ENCODE measurements at places on chromosomes 7 and 10.
A peak's percentile ranks its signal among the peaks of the same experiment; 100 is the strongest.

GRCh38 chr10:22816298-22816653 lies 101.9 kb upstream of the PIP4K2A start:
- peak; percentile 73 for DNase-seq

- DNase-seq: no peak
Observed at GRCh38 chr7:71243736-71244410, 111.9 kb downstream of the GALNT17 start.

- DNase-seq: no peak
Observed at GRCh38 chr7:27200761-27201579, 1.1 kb upstream of the HOXA13 start.

DNA sequence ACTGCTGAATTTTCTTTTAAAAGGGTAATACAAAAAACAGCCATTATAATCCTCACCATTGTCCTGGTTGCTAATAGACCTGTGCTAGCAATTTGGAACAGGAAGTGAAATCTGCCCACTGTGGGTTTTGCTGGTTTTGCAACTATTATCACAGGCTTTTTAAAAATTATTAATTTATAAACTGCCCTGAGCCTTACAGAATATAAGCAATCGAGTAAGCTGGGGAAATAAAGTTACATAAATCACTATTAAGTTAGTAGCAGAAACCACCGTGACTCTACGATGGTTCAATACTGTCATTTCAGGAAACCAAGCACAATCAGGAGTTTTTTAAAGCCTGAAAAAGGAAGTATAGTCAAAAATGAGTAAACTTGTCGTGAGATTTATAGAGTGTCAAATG lies 62.3 kb downstream of the TMEM26 start:
- no peak for DNase-seq

GRCh38 chr10:4532976-4533375 lies 293.0 kb upstream of the AKR1E2 start:
- no peak for DNase-seq

- no peak for DNase-seq
Observed at GRCh38 chr10:71395621-71396020, 1.1 kb upstream of the CDH23 start.

- DNase-seq: no peak
Observed at GRCh38 chr7:74157605-74158004, 16.6 kb upstream of the EIF4H start.

GRCh38 chr10:2979306-2979705 lies 88.0 kb upstream of the PFKP start:
- DNase-seq: no peak

- no peak for DNase-seq
Observed at GRCh38 chr10:107727767-107728317, 563.3 kb upstream of the SORCS1 start.

GRCh38 chr7:24405002-24405401 lies 121.0 kb downstream of the NPY start:
- no peak for DNase-seq

DNA sequence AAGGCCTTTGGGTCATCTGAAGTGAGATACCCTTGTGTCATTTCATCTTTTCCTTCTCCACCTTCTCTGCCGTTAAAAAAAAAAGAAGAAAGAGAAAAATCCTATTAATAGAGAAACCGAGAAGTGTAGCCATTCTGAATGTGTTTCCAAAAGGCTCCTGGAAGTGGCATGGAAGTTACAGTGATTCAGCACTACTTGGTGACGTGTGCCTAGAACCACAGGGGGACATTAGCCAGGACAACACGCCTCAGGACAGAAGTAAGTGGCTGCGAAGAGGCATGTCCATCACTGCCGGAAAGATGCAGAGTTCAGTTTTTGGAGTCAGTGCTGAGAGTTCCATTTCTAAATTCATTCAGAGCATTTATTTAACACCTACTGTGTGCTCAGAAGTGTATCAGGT lies 6.3 kb downstream of the HTRA1 start:
- no peak for DNase-seq

- DNase-seq: no peak
Observed at GRCh38 chr10:92181575-92181974, 109.3 kb downstream of the CPEB3 start.

DNA sequence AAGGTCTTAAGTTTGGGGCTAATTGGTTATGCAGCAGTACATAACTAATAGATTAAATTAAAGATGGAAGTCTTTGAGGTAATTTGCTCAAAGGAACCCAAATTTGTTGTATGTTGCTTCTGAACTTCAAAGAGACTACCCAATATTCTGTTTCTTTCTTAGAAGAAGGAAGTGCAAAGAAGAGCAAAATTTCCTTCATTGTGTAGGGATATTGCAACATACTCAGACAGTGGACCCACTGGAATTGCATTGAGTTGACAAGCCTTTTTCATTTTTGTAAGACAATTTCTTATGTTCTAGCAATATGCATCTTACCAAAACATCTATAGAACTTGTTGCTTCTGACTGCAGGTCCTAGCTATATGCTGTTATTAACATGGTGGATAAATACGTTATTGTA lies 527.8 kb downstream of the SH2D4B start:
- DNase-seq: no peak

- peak; percentile 73 for DNase-seq
Observed at GRCh38 chr10:25113191-25114035, 61.4 kb upstream of the GPR158 start.

- DNase-seq: no peak
Observed at GRCh38 chr10:30980951-30981616, 50.6 kb downstream of the ZNF438 start.

DNA sequence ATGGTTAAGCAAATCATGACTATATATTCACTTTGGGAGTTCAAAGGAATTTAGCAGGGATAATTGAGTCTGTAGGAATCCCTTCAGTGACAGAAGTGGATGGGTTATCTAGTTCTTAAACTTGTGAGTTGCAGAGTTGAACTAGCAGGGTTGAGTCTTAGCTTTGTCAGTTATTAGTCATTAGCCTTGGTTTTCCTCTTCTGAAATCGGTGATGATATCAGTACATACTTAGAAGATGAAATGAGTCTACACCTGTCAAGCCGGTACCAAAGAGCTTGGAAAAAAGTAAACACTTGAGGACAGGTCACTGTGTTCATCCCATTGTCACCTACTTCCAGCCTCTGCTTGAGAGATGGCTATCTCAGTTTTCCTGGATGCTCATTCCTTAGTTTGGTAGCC lies 73.5 kb downstream of the BUB3 start:
- no peak for DNase-seq

- peak; percentile 65 for DNase-seq
Observed at GRCh38 chr10:102241444-102242117, at the start of gene PITX3. TSS of gene PITX3 (minus strand) at chr10:102241512. CDS start at chr10:102232080, 9,432 bp downstream.

DNA sequence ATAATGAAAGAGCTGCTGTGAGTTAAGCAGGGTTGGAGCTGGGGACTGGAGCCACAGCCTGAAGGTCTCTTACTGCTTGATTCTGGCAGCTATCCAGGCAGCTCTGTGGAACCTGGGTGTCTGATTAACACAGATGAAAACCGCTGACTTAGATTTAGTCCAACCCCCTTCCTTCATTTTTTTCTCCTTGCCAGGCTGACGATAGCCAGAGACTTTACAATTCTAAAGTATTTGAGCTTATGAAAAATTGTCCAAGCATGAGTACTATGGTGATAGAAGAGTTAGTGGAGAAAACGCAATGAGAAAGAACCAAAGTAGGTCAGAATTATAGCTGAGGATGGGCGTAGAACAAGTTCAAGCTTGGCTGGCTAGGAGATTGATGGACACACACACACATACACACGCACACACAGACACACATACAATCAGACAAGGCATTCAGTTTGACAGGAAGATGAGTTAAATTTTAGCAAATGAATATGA lies 13.5 kb upstream of the GPR85 start:
- DNase-seq: no peak

DNA sequence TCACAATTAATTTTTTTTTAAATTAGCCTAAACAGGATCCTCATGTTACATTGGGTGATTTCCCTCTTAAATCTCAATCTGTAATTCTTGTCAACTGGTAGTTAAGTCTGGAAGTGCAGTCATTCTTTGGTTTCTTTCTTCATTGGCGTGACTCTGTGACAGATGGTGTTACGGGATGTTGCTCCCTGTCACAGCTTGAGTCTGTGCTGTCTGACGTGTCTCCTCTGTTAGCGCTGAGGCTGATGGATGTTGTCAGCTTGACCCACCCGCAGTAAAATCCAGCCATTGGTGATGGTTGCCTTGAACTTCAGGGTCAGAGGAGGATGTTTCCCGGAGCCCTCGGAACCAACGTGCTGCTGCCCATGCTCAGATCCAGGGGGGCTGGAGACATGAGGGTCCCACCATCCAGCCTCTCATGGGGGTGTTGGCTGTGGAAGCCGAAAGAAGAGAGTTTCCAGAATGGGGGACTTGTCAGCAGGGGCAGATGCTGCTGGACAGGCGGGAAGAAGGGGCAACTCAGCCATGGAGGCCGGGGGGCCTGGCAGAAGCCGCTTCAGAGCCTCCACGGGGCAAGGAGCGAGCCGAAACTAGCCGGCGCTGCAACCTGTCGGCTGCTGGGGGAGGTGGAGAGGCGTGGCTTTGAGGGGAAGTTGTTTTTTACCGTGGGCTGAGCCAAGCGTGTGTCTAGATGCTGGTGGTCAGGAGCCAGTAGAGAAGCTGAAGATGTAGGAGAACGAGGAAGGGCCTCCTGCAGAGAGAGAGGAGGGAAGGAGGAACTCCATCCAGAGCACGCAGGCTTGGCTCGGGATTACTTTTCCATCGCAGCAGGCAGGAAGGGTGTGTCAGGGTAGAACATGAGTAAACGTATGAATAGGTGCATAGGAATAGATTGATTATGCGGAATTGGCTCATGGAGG lies 3.5 kb downstream of the SUN1 start:
- DNase-seq: no peak

DNA sequence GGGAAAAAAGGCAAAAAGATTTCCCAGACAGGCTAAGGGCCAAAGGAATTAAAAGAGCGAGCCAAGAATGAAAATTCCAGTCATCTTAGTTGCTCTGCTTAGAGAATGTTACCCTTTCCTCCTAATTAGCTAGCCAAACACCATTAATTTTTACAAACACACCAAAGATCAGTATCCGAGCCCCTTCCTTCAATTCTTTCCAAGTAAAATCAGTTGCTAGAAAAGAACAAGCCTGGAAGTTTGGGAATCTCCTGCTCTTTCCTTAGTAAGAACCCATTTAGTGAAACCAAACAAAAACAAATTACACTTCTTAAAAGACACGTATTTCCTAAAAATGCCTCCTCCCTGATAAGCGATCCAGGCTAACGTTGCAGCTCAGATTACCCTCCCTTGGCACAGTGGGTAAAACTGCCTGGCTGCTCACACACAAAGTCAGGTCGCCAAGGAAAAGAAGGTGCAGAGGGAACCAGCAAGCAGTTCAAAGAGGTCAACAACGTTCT lies 57.1 kb upstream of the ABLIM1 start:
- no peak for DNase-seq

DNA sequence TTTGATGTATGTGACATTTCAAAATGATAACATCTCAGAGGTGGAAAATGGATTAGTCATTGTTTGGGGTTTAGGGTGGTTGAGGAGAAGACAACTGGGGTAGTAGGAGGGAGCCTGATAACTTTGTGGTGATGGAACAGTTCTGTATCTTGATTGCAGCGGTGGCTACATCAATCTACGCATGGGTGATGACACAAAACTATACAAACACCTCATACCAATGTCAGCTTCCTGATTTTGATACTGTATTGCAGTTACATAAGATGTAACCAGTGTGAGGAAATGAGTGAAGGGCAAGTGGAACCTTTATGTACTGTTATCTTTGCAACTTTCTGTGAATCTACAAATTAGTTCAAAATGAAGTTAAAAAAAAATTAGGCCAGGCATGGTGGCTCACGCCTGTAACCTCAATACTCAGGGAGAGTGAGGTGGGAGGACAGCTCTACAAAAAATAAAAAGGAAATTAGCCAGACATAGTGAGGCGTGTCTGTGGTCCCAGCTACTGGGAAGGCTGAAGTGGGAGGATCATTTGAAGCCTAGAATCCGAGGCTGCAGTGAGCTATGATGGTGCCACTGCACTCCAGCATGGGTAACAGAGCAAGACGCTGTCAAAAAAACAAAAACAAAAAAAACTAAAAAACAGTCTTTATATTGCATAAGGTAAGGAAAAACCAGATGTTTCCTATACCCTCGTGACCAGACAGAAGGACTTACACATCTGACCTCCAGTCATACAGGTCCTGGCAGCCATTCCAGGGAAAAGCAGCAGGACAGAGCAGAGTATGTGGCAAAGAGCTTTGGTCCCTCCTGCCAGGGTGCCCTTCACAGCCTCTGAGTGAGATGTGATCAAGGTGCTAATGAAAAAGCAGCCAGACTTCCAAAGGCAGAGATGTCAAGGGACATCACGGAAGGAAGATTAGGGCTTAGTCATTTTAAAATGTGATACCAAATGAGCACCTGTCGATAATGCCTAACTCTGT lies 50.8 kb downstream of the CYTH3 start:
- DNase-seq: no peak

GRCh38 chr7:151257990-151258389 lies 9.5 kb upstream of the SMARCD3 start:
- no peak for DNase-seq

DNA sequence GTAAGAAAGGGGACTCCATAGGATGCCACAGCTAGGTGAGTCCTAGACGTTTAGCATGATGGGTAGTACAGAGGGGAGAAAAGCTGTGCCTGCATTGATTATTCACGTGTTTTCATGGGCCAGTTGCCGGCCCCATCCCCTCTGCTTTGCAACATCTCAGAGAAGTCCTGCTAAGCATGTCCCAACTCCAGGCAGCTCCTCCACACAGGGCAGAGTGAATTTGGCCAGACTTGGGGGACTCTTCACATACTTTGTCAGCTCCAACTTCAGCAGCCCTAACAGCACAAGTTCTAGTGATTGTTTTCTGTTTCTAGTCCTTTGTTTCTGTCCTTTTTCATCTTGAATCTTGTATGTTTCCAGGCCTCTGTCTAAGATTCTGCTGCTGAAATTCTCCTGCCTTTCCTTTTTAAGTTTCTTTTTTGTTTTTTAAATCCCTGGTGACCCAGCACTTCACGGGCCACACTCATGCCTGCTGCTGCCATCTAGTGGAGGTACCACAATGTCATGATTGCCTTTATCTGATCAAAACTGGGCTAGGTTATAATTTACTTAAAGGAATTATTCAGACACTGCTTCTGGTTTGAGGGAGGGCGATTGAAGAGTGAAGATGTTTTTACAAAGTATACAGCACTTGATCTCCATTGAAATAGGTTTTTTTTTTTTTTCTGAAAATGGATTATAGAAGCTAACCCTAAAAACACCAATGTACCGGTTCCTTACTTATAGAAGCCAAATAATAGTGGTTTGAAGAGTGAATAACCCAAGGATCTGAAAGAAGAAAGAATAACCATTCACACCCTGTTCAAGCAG lies 276.9 kb downstream of the CSTF2T start:
- peak; percentile 7 for DNase-seq

DNA sequence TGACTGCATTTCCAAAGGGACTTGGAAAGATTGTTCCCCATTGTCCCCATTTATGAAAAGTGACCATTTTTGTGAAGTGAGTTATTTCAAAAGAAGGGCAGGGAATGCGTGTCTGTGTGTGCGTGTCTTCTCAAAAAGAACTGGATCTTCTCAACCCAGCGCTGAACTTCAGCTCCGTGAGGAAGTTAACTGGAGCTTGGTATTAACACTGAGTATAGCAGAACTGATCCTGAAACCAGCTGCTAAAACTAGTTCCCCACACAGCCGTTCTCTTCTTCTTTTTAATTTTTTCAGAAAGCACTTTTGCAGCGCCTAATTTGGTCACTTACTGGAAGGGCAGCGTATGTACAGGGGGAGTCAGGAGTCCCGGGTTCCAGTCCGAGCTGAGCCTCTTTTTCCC lies 45.8 kb upstream of the PLEKHA1 start:
- no peak for DNase-seq

All from HTR-8/SVneo (cell line).